EH (cell line): ENCODE measurements at places on chromosomes 1 and 21.

- DNase-seq = peak; percentile 11
Observed at GRCh38 chr1:23923592-23924499, 10.7 kb upstream of the CNR2 start.

- peak; percentile 75 for DNase-seq
Observed at GRCh38 chr1:85220756-85221201, 20.0 kb upstream of the SYDE2 start.

DNA sequence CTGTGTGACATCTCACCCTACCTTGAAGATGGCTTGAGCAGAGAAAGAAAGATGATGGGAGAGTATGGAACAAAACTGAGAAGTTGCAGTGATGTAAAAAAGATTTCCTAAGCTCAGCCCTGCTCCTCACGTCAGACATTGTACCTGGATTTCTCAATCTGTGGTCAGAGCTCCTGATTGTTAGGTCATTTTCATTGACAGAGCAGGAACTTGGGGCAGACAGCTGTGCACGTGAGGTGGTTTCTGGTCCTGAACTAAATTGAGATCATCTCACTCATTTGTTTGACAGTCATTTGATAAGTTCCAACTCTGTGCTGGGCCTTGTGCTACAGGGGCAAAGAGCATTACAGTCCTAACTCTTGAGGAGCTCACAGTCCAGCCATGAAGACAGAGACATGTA is 10.2 kb downstream of the TRAF3IP3 start:
- no peak for DNase-seq

DNA sequence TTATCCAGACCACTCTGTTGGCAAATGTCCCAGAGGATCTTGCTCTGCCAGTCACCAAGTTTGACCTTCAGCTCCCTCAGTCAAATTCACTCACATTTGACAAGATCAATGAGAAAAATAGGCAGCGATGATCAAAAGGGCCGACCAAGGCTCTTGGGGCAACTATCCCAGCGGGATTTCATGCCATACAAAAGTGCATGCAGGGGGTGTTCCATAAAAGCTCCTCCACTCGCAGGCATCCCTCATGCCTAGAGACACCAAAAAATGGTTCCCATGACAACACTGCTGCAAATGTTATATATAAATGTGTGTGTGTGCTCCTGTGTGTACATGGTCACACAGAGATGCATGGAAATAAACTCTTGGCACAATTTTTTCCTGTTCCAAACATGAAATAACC is 16.2 kb upstream of the EIF4G3 start:
- no peak for DNase-seq

DNA sequence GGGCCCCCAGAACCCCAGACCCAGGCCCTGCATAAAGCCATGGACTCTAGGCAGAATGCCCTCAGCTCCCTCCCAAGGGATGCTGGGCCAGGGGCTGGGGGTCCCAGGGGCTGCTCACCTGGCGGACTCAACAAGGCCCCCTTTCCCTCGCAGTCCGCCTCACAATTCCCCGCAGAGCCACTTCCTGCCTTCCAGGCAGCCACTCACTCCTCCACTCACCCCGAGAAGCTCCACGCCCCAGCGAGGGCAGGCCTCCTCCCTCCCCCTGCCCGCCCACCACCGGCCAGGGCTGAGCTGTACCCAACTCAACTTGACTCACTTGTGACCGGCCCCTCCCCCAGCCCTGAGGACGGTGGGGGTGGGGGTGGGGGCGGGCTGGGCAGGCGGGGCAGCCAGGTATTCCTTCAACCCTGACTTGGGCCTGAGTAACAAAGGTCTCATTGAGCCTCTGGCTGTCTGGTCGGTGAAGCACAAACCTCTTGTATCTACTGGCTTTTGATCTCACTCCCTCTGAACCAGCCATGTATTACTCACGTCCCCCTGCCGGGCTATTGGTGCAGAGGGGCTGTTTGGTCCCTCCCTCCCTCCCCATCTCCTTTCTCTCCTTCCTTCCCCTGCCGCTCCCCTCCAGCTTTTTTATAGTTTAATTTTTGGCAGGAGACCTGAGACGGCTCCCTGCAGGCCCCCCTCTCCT is 5.9 kb downstream of the BLACAT1 start:
- peak; percentile 54 for DNase-seq

- DNase-seq = peak; percentile 86
Observed at GRCh38 chr1:75732703-75733102, 8.2 kb downstream of the ACADM start.

DNA sequence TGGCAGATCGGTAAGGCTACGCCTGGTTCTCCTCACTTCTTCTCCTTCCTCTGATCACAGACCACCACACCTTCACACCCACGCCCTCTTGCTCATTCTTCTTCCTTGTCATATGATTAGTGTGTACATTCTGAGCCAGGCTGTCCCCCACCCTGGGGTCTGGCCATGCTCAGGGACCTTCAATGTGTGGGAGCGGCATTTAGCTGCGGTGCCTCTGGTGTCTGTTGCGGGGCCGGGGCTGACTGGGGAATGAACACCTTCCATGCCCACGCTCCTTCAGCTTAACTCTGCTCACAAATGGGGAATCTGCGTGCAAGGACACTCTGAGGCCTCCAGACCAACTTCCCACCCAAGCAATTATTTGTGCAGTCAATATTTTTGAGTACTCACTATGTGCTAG is 29.4 kb downstream of the QSOX1 start:
- no peak for DNase-seq

- peak; percentile 82 for DNase-seq
Observed at GRCh38 chr1:30763651-30764248, 6.2 kb upstream of the LAPTM5 start.

DNA sequence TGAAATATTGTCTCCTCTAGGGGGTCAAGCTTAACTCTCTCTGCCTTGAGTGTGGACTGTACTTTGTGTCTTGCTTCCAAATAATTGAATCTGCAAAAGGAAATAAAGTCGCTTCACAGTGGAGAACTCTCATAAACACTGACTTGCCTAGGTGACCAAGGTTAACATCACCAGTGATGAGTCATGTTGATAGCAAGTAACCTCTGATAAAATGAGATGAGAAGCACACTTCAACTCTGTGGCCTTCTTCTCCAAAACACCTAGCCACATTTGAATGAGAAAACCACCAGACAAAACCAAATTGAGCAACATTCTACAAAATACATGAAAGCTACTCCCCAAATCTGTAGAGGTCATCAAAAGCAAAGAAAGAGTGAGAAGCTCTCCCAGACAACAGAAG is 37.6 kb downstream of the PDE4B start:
- no peak for DNase-seq

DNA sequence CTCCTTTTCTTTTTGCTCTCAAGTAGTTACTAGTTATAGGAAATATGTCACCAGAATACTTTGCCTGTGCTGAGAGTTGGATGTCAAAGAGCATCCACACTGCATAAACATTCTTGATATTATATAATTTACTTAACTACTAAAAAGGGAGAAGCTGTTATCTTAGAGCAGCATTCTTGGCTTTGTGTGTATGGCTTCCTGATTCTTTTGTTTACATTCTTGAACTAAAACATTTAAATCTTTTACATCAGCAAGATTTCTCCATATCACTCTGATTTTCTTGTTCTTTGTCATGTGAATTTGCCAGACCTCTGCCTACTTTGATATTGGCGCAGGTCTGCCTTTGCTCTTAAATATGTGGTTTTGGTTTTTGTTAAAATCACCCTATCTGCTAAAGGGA is 48.8 kb downstream of the SUCO start:
- DNase-seq = peak; percentile 71

- DNase-seq = peak; percentile 81
Observed at GRCh38 chr1:30379684-30380624, 343.4 kb downstream of the MATN1 start.

GRCh38 chr1:63868268-63868781 is 94.5 kb downstream of the ROR1 start:
- no peak for DNase-seq

- DNase-seq = peak; percentile 77
Observed at GRCh38 chr21:46097336-46098293, at the start of gene COL6A2. Gene COL6A2, plus strand, starts transcription at chr21:46098112.

DNA sequence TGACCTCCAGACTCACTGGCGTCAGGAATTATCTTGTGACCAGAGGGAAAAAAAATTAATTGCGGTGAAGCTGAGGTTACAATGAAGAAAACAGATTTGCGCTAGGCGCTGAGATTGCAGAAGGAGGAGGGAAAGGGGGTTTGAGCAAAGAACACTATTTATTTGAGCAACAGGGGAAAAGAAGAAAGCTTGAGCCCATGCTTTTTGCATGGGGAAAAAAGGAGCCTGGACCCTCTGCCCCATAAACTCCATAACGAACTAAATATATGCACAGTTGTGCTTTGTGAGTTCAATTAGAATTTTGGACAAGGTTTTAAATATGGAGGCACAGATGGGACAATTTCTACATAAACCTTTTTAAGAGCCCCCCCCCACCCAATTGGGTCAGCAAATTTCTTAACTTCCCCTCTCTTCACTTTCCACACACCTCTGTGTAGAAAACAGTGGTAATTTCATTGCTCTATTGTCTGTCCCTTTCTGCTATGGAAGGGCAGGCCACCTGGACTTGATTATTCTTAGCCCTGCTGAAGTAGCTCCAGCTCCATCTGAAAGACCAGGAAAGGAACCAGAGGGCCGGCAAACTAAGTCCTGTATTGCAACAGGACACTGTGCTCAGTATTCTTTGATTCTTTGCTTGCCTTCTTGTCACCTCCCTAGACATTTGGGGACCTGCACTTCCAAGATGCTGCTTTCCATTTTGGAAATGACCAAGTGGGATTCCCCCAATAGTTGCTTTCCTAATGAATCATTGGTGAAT is 862 bp upstream of the ID3 start:
- DNase-seq = peak; percentile 75
